Fibroblast of skin of scalp (primary cell): ENCODE measurements at places on chromosomes 1 and 21.
A peak's percentile ranks its signal among the peaks of the same experiment; 100 is the strongest.

DNA sequence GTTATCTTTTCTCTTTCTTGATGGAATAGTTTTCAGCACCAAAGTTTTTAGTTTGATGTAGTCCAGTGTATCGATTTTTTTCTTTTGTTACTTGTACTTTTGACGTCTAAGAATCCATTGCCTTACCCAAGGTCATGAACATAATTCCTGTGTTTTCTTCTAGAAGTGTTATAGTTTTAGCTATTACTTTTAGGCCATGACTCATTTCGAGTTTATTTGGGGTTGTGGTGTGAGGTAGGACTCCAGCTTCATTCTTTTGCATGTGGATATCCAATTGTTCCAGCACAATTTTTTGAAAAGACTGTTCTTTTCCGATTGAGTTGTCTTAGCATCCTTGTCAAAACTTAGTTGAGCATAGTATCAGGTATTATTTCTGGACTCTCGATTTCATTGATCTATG is 79.4 kb upstream of the SELENON start:
- DNase-seq = no peak

GRCh38 chr1:84253891-84254290 is 47.6 kb upstream of the SAMD13 start:
- DNase-seq = peak; percentile 76

DNA sequence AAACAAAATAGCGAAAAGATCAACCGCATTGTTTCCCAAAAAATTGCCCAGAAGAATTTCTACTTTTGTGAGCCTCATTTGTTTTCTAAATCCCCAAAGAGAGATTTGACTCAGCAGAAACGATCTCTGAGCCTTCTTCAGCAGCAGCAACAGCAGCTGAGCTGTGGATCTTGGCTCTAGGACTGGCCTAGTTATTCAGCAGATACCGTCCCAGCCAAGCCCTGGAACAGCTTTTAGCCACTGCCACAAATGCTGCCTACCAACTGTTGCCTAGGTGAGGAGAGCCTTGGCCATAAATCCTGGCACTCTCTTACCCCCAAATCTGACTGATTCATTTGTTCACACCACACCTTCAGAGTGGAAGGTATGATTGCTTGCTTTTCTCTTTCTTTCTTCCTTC is 320.1 kb downstream of the TGFB2 start:
- DNase-seq = peak; percentile 58

- DNase-seq = no peak
Measured at GRCh38 chr1:95073446-95073845, 695 bp upstream of the ALG14 start.

- DNase-seq = no peak
Measured at GRCh38 chr1:53601867-53602775, 136.8 kb downstream of the GLIS1 start.

DNA sequence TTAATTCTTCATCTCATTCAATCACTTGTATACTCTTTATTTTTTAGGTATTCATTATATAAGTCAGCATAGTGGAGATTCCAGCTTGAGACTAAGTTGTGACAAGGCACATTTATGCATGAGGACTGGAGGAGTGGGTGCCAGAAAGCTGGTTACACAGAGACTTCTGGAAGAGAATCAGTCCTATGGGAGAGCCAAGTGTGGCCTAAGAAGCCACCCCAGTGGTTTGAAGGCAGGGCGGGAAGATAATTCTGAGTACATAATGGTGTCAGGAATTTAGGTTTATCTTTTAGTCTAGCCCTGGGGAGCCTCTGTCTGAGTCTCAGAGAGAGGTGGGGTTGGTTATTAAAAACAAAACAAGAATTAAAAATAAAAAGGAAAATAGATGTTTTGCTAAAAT is 83.0 kb downstream of the SPAG17 start:
- DNase-seq = peak; percentile 44

DNA sequence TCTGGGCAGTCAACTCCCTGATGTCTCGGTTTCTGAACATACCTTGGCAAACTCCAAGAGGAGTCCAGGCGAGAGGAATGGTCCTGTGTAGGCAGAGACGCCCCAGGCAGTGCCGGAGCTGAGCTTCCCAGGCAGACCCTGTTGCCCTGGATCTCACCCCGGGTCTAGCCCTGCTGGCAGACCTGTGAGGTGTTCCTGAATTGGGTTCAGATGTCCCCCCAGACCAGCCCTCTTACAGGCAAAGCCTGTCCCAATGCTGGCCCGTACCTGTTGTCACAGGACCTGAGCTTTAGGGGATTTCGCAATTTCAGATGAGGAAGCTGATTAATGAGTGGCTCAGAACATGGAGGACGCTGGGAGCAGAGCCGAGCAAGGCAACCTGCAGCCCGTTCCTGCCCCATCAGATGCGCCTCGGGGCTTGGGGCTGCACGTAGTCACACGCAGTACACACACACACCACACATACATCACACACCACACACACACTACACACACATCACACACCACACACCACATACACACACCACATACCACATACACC is 38.5 kb upstream of the PDE9A start:
- no peak for DNase-seq

GRCh38 chr1:198771563-198772153 is 132.8 kb downstream of the PTPRC start:
- DNase-seq = peak; percentile 55

GRCh38 chr1:63920154-63921117 is 146.6 kb downstream of the ROR1 start:
- DNase-seq = peak; percentile 88

DNA sequence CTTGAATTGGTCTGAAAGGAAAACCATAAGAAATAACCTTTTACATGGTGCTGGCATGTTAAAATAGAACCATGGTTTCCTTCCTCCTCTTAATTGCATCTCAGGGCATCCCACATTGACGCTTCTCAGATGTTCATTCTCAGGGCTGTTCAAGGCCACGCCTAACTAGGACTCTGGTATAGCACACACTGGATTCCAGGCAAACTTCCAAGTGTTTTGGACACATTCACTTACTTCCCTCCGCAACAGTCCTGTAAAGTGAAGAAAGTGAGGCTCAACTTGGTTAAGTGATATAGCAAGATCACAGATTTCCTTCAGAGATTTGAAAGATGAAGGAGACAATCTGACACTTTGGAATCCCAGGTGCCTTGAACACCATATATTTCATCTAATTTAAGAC is 244.8 kb downstream of the DUSP10 start:
- no peak for DNase-seq

DNA sequence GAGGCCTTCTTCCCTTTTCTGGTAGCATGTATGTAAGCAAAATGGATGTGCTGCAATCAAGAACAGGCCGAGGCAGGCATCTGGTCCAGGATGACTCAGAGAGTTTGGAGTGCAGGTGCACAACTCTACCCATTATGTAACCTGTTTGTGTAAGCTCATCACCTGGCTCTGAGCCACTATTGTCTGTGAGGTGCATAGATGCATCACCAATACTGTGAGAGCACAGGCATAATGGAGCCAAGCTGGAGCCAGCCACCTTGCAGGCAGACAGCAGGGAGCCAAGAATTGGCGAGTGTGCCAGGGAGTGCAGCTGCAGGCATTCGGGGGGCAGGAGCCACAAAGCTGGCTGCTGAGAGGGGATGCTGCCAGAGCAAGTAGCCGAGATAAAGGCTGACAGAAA is 549.9 kb upstream of the RGS18 start:
- DNase-seq = no peak

GRCh38 chr1:28577052-28577678 is 14.9 kb upstream of the RAB42 start:
- no peak for DNase-seq
